LNCaP clone FGC (cell line): ENCODE measurements at places on chromosomes 11 and 22.
A peak's percentile ranks its signal among the peaks of the same experiment; 100 is the strongest.

- no peak for DNase-seq
Observed at GRCh38 chr11:112087212-112087611, 539 bp downstream of the SDHD start.

DNA sequence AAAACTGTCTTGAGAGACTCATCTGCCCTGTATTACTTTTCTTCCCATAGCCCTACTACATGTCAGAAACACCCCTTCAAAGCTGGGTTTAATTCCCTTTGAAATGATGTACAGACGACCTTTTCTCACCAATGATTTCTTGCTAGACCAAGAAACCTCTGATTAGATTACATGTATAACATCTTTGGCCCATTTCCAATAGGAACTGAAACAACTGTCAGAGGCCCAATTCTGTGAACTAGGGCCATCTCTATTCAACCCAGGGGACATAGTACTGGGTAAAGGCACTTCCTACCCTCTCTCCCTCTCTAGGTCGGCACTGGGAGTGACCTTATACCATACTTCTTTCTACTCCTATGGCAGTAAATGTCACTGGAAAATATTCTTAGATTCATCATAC is 19.4 kb downstream of the NPAT start:
- DNase-seq: no peak

GRCh38 chr11:95248666-95249467 is 17.9 kb upstream of the SESN3 start:
- DNase-seq: no peak

DNA sequence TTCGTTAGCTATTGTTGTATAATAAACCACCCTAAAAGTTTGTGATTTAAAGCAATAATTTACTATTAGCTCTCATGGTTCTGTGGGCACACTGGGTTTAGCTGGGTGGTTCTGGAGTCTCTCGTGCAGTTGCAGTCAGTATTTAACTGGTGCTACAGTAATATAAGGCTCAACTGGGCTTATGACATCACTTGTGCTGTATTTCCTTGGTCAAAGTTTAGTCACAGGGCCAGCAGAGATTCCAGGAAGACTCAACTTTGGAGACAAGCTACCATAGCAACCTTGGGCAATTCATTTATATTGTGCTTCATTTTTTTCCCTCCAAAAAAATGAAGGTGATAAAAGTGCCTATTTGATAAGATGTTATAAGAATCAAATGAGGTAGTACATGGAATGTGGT is 204.2 kb upstream of the GUCY1A2 start:
- DNase-seq: no peak

GRCh38 chr11:129313541-129314297 is 61.9 kb upstream of the BARX2 start:
- no peak for DNase-seq

- DNase-seq: peak; percentile 86
Observed at GRCh38 chr22:42780070-42780540, 59.4 kb upstream of the A4GALT start.

GRCh38 chr11:97325693-97326092 is 935.9 kb downstream of the JRKL start:
- DNase-seq: no peak

- no peak for DNase-seq
Observed at GRCh38 chr11:18804199-18804999, 12.8 kb upstream of the PTPN5 start.

GRCh38 chr11:120571476-120571875 is 59.9 kb downstream of the GRIK4 start:
- DNase-seq: no peak

DNA sequence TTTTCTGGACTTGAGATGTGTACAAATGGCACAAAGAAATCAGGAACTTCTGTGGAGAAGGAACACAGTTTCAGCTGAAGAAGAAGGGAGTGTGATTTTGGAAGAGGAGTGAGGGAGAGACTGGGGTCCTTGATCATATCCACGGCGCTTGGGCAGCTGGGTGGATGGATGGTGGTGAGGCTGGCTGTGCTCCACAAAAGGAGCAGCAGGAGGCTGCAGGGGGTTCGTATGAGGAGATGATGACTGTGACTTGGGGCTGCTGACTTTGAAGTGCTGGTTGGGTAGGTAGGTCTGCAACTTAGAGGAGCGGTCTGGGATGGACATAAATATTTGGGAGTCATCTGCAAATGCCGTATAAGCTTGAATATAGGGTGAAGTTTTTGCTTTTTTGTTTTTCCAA is 1.3 kb upstream of the DCHS1 start:
- no peak for DNase-seq

- no peak for DNase-seq
Observed at GRCh38 chr11:67644042-67644441, 4.5 kb upstream of the TBX10 start.

- DNase-seq: no peak
Observed at GRCh38 chr11:9849389-9849788, 185.5 kb downstream of the SWAP70 start.

- DNase-seq: no peak
Observed at GRCh38 chr11:19561011-19561410, 151.6 kb upstream of the NAV2 start.

- DNase-seq: no peak
Observed at GRCh38 chr11:118918686-118919280, 6.9 kb downstream of the BCL9L start.

- no peak for DNase-seq
Observed at GRCh38 chr22:44667276-44667675, 34.7 kb upstream of the PRR5 start.

GRCh38 chr22:47232753-47233152 is 470.3 kb downstream of the TBC1D22A start:
- DNase-seq: no peak

DNA sequence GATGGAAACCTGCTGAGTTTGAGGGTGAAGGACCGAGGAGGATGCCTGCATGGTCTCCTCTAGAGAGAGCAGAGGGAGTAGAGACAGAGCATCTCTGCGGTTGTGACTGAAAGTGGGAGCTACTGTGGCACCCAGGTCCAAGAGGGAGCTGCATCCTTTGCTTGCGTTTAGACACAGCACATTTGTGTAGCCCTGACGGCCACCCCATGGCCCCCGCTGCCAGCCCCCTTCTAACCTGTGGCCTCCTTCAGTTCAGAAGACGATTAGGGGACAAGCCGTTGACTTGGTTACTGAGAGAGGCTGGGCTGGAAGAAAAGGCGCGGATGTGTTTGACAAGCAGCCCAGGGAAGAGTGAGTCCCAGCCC is 690.9 kb downstream of the BRD1 start:
- DNase-seq: no peak

GRCh38 chr11:73659961-73660360 is 13.6 kb downstream of the PLEKHB1 start:
- peak; percentile 81 for DNase-seq

GRCh38 chr11:15913261-15913660 is 443.1 kb downstream of the SOX6 start:
- DNase-seq: no peak

GRCh38 chr22:23180893-23181720 is 798 bp downstream of the BCR start:
- no peak for DNase-seq

DNA sequence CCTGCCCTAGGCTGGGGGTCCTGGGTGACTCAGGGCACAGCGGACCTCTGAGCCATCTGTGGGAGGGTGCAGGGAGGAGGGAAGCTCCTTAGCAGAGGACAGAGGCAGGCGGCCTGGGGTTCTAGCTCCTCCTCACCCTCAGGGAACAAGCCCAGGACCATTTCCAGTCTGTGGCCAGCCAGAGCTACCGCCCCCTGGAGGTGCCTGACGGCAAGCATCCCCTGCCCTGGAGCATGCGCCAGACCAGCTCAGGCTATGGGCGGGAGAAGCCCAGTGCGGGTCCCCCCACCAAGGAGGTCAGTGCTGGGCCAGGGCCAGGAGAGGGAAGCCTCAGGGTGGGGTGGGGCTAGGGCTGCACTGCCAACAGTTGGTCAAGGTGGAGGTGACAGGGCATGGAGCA is 26.0 kb upstream of the LRRC10B start:
- DNase-seq: no peak
